ENCODE measurements at places on chromosomes 6 and 20.

DNA sequence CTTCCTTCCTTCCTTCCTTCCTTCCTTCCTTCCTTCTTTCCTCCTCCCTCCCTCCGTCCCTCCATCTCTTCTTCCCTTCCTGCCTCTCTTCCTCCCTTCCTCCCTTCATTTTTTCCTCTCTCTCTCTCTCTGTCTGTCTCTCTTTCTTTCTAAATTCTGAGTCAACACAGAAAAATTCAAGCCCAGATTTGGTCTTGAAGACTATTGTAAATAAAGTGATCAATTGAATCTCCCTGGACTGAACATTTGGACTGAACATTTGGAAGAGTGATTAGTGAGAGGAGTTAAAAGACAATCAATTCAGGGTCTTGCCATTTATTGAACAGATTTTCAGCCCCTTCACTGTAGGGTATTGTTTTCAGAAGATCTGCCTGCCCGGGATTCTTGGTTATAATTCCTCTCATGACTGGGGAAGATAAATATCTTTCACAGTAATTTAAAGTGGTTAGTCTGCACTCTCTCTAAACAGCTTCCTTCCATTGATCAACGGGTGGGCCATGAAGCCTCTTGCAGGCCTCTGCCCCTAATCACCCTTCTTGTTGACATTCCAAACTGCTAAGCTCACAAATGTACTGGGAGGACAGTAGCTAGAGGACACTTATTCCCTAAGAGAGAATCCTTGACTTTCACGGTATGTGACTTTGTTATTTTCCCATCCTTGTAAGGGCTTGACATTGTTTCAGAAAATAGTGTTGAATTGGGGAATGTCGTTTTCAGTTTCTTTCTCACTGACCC is 101.7 kb upstream of the BMP2 start:
- no peak for DNase-seq

DNA sequence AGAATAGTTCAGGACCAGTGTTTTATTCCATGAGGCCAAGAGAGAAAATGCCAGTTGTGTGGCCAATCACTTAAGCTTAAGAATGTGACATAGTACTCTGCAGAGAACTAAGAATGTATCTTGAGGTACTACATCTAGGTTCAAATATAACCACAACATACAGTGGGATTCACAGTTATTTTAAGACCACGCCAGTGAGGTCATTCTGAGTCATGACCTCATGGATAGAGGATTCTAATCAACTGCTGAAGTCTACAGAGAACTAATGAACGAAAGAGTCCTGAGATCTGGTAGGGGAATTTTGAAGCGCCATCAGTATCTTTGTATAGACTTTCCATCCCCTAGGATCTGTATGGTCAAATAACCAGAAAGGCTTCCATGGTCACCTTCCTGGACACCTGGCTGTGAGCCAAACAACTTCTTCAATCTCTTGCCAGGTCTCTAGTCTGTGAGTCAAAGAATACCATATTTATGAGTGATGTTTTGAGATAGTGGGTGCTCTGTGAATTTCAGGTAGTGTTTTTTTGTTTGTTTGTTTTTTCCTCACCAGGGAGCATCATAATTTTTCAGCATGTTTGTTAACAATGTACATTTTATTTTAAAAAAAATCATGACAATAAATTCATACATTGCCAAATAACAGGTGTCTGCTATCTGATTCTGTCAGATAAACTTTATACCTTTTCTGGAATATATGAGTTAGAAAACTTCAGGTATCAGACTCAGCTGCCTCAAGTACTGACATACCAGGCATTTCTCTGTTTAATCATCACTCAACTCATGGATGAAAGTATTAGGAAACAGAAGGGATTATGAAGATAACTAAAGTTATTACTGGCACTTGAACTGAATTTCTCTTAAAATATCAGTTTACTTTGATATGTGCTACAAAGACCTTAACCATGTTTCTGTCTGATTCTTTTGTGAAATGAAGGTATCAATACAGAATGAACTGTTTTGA is 217.9 kb downstream of the PLCB4 start:
- no peak for DNase-seq

GRCh38 chr20:41540459-41540858 is 77.7 kb downstream of the CHD6 start:
- DNase-seq: no peak

DNA sequence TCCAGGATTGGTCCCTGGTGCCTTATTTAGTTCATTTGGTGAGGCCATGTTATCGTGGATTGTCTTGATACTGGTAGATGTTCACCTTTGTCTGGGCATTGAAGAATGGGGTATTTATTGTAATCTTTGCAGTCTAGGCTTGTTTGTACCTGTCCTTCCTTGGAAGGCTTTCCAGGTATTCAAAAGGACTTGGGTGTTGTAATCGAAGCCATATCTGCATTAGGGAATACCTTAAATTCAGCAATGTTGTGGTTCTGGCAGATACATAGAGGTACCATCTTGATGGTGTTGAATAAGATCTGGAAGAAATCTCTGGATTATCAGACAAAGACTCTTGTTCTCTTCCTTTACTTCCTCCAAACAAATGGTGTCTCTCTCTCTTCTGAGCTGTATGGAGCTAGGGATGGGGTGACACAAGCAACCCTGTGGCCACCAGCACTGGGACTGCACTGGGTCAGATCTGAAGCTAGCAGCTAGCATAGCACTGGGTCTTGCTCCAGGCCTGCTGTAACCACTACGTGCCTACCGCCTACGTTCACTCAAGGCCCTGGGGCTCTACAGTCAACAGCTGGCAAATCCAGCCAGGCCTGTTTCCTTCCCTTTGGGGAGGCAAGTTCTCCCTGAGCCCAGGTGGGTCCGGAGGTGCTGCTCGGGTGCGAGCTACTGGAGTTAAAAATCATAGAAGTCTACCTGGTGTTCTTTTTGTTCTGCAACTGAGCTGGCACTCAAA is 261.1 kb upstream of the CITED2 start:
- no peak for DNase-seq

DNA sequence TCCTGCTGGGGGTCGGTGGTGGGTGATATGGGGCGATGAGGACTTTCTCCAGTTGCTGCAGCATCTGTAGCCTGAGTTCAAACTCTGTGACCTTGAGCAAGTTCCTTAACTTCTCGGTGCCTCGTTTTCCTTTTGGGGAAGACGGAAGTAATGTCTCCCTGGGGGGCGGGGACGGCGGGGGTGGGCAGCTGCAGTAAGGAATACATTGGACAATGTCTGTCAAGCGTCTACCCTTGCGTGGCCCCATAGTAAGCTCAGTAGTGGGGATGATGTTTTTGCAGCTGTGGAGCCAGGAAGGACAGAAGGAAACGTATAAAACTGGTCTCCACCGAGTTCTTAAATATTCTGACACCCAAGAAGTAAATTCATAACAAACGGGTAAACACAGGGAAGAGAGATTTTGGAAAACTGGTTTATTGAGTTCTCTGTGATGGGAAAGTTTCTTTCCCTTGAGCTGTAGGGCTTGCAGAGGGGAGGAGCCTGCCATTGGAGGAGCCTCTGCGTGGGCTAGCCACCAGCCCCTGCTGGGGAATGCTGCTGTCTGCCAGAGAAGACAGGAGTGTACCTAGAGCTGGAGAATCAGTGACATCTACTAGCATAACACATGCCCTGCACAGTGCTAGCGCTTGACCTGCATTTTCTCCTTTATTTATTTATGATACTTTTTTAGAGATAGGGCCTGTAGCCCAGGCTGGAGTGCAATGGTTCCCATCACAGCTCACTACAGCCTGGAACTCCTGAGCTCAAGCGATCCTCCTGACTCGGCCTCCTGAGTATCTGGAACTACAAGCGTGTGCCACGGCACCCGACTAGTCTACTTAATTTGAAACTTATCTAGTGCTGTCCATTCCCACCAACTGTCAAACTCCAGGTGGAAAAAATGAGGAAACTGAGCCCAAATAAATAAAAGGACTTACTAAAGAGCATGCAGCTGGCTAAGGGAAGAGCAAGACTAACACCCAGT is 1.2 kb upstream of the ACSS1 start:
- no peak for DNase-seq

GRCh38 chr6:70844301-70844700 is 112.6 kb downstream of the B3GAT2 start:
- no peak for DNase-seq

GRCh38 chr6:87139236-87139635 is 16.1 kb upstream of the ZNF292 start:
- DNase-seq: no peak

DNA sequence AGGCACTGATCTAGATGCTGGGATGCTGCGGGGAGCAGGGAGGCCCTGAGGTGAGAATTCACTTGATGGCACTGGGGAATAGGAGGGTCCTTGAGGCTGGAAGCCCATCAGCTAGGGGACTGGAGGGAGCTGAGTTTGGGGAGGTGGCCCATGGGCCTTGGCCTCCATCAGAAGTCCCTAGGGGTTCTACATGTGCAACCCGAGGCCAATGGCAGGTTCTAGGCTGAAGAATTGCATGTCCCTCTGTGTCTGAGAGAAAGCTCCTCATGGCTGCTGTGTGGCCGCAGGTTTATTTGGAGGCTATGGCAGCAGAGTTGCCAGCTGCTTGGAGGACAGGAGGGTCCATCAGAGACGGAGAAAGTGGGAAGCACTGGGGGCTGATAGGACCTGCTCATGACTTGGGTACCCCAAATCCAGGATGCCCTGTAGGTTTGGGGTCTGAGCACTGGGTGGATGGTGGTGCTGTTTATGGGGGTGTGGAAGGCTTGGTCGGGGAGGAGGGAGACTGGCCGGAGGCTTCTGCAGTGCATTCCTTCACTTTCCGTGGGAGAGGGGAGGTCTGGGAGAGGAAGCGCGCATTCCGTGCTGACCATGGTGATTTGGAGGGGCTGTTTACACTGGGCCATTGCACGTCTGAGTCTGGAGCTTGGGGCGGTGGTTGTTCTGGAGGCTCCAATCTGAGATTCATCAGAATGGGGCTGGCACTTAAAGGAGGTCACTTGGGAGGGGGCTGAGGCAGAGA is 24.8 kb upstream of the PHACTR3 start:
- no peak for DNase-seq

- no peak for DNase-seq
Observed at GRCh38 chr6:112216662-112217551, 37.5 kb downstream of the LAMA4 start.

Measured in stimulated activated CD4-positive, alpha-beta T cell treated with anti-CD3 and anti-CD28 coated beads, Interleukin-12 subunit alpha, Interleukin-12 subunit beta, amount 100 ng/mL, for 48 hours (primary cell).